ENCODE measurements at places on chromosomes 2 and 18. TPM values are rescaled to one million over a fixed set of nuclear protein-coding genes. Genes with fewer than 3 reads are reported as not detected.
A peak's percentile ranks its signal among the peaks of the same experiment; 100 is the strongest.

- DNase-seq, result no peak
Measured at GRCh38 chr2:39405364-39405763, 31.7 kb downstream of the MAP4K3 start.

DNA sequence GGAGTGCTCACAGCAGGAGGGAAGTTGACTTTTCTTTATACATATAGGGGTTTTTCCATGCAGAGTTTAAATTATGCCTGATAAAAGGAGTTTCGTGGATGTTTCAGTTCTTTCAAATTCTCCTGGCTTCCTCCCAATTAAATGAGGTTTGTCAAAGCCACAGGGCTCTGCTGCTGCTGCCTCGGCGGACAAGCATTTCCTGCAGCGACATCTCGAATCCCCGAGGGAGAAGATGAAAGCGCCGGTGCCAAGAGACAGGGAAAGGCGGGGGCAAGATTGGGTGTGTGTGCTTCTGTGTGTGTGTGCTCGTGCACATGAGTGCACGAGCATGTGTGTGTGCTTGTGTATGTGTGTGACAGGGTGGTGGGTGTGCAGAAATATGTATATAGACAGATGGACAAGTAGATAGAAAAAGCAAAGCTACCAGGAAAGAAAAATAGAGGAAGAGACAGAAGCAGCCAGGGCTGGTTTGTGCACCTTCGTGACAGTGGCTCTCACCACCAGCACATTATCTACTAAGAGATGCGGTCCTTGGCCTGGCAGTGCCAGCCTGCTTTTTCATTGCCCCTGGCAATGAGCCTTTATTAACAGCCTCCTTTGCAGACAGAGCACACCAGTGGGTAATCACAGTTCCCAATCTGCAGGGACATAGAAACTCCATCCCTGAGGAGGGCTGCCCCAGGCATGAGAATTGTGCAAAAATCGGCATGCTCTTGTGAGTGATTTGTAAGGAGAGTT, 76.2 kb downstream of the CDK15 start:
- peak; percentile 53 for DNase-seq

- DNase-seq, result no peak
Measured at GRCh38 chr2:188675391-188676009, 298.7 kb upstream of the COL3A1 start.

- peak; percentile 55 for DNase-seq
Measured at GRCh38 chr2:42569116-42569711, 782 bp downstream of the MTA3 start.

GRCh38 chr2:37466533-37467222, 122.2 kb downstream of the QPCT start:
- no peak for DNase-seq

GRCh38 chr2:207403141-207403540, 126.6 kb upstream of the CREB1 start:
- DNase-seq, result no peak

Gene IL36RN
- total RNA-seq, result not detected

Gene TGFA
- total RNA-seq, result not detected

Gene ANO7
- total RNA-seq, result 1.8 TPM

Gene GNAL
- 26.8 TPM for total RNA-seq

All from neural progenitor cell (in vitro differentiated cells).